H1 (cell line): ENCODE measurements at places on chromosomes 2 and 18.
A peak's percentile ranks its signal among the peaks of the same experiment; 100 is the strongest.

DNA sequence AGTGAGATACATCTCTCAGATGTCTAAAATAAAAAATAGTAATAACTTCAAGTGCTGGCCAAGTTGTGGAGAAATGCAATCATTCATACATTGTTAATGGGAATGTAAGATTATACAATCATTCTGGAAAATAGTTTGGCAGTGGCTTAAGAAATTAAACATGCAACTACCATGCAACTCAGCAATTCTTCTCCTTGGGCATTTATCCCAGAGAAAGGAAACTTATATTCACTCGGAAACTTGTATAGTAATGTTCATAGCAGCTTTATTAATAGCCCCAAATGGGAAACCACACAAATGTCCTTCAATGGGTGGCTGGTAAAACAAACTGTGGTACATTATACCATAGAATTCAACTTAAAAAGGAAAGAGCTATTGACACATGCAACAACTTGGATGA lies 274.0 kb upstream of the SPRED2 start:
- H3K4me3 ChIP-seq = no peak overlapping the region
- no peak for DNase-seq
- H3K36me3 ChIP-seq = no peaks in the 10 kb centered on the region
- no peaks in the 10 kb centered on the region for H3K27me3 ChIP-seq

DNA sequence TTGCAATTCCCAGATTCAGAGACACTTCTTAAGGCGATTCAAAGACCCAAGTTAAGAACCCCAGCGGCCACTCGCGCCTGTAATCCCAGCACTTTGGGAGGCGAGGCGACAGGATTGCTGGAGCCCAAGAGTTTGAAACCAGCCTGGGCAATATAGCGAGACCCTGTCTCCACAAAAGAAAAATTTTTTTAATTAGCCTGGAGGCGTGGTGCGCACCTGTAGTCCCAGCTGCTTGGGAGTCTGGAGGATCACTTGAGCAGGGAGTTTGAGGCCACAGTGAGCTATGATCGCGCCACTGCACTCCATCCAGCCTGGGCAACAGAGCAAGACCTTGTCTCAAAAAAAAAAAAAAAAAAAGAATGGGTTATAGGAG lies 585 bp upstream of the ANAPC1 start:
- H3K36me3 ChIP-seq = no peaks in the 10 kb centered on the region
- H3K4me3 ChIP-seq = peak overlapping the region; percentile 92

GRCh38 chr2:45404807-45405297 lies 206.2 kb downstream of the SRBD1 start:
- no peaks in the 10 kb centered on the region; the same call in 1 of the 2 replicates for H3K36me3 ChIP-seq
- H3K4me3 ChIP-seq = no peak overlapping the region
- no peak overlapping the region for H3K27ac ChIP-seq
- DNase-seq = no peak
- H3K4me1 ChIP-seq = peaks cover 5% of the 10 kb centered on the region; the same call in 1 of the 2 replicates
- H3K27me3 ChIP-seq = no peaks in the 10 kb centered on the region

DNA sequence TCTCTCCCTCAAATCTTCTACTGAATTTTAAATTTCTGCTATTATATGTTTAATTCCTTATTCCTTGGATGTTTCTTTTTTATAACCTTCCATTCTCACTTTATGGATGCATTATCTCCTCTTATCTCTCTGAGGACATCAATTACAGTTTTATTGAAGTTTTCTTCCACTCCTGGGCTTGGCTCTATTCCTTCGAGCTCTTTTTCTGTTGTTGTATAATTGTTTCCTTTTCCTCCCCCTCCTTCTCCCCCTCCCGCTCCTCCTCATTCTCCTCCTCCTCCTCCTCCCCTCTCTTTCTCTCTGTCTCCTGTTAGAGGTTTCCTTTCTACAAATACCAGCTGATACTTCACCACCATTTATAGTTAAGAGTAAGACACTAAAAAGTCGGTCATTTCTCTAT lies 209.8 kb downstream of the ZBTB7C start:
- DNase-seq = no peak
- no peak overlapping the region for H3K27ac ChIP-seq
- H3K27me3 ChIP-seq = no peaks in the 10 kb centered on the region
- H3K4me1 ChIP-seq = no peaks in the 10 kb centered on the region

GRCh38 chr18:41553716-41554115 lies 401.3 kb upstream of the PIK3C3 start:
- no peaks in the 10 kb centered on the region for H3K4me1 ChIP-seq
- no peaks in the 10 kb centered on the region for H3K36me3 ChIP-seq
- H3K4me3 ChIP-seq = no peak overlapping the region
- H3K27ac ChIP-seq = no peak overlapping the region

DNA sequence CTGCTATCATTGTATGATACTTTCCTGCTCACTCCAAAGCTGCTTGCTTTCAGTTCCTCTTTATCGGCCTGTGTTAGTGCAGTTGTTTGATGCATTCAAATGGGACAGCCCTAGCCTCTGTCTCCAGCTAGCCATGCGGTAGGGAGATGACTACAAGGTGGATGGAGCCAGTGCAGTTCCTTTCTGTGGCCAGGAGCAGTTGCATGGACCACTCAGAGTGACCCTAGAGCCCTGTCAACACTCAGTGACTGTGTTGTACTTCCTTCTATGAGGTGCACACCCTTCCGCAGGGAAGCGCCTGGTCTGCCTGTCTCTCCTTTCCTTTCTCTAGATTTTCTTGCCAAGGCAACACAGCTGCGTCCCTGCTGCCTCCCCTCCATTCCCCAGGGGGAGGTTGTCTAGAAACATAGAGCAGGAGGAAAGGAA lies 33.8 kb downstream of the KCNS3 start:
- H3K27ac ChIP-seq = no peak overlapping the region
- H3K27me3 ChIP-seq = no peaks in the 10 kb centered on the region
- no peaks in the 10 kb centered on the region for H3K36me3 ChIP-seq
- H3K4me3 ChIP-seq = no peak overlapping the region
- DNase-seq = no peak

- no peak for DNase-seq
- no peak overlapping the region for H3K4me3 ChIP-seq
- no peaks in the 10 kb centered on the region for H3K4me1 ChIP-seq
- H3K27ac ChIP-seq = no peak overlapping the region
Measured at GRCh38 chr2:37616677-37617005, 54.8 kb downstream of the CDC42EP3 start.

DNA sequence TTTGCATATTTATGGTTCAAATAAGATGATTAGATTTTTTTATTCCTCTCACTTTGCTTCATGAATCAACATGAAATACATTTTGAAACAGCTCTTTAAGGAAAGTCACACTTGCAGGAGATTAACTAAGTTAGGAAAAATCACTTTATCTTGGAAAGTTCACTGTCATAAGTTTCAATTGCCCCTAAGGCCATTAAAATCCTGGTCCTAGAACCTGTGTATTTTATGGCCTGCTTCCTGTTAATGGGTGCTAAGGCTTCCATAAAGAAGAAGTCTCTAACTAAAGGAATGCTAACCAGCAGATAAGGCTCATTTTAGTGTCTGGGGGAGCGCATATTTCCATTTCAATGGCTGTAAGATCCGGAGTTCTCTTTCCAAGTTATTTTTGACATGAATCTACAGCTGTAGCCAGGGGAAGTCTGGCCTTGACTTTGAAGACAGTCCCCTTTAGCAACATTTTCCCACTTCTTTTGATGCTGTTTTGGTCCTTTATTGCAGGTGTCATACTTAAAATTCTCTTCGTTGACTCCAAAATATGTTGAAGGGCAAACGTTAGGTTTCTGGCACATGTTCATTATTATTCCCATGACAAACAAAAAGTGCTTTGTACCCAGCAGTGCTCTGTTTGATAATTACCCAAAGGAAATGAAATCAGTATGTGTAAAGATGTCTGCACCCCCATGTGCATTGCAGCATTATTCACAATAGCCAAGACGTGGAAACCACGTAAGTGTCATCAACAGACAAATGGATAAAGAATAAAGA lies 34.4 kb upstream of the SH3BP4 start:
- H3K36me3 ChIP-seq = no peaks in the 10 kb centered on the region
- H3K27me3 ChIP-seq = no peaks in the 10 kb centered on the region
- DNase-seq = no peak
- no peak overlapping the region for H3K27ac ChIP-seq
- peaks cover 2% of the 10 kb centered on the region for H3K4me1 ChIP-seq

DNA sequence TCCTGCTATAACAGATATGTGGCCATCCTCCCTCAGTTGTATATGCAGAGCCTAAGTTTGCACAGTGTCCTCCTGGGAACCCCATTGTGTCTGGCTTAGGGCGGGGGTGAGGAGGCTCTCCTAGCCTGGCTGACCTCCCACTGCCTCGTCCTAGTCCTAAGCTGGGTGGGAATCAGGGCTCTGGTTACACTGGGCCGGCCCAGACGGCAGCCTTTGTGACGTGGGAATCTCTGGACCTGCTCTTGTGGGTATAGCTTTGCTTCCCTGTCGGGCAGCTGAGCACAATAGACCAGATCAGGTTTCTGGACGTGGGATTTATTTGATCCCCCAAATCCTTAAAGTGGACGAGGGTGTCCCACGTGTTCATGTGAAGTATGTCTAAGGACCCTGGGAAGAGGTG lies 2.9 kb downstream of the ACKR3 start:
- no peak for DNase-seq
- peaks cover 12% of the 10 kb centered on the region for H3K27me3 ChIP-seq
- no peak overlapping the region for H3K27ac ChIP-seq
- H3K4me1 ChIP-seq = peaks cover 33% of the 10 kb centered on the region
- H3K36me3 ChIP-seq = no peaks in the 10 kb centered on the region

DNA sequence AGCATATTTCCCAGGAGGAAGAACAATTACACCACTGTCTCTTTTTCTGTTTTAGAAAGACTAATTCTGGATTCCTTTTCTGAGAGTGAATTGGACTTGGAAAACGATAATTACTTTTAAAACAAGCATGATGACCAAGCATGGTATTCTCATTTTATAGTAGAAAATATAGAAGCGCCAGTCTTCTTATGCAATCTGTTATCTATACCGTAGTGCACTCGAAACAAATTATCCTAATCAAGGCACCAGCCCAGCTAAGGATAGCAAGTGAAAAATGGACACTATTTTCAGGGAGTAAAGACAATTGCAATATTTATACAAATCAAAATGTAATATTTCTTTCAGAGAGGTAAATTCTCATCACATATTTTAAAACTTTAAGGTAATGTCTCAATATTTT lies 892.1 kb upstream of the POU3F3 start:
- DNase-seq = no peak
- H3K36me3 ChIP-seq = no peaks in the 10 kb centered on the region
- no peaks in the 10 kb centered on the region for H3K27me3 ChIP-seq
- no peaks in the 10 kb centered on the region for H3K4me1 ChIP-seq

- no peak for DNase-seq
- peaks cover 7% of the 10 kb centered on the region; the same call in 1 of the 2 replicates for H3K4me1 ChIP-seq
- no peaks in the 10 kb centered on the region for H3K36me3 ChIP-seq
- no peaks in the 10 kb centered on the region for H3K27me3 ChIP-seq
- no peak overlapping the region for H3K27ac ChIP-seq
Measured at GRCh38 chr2:207285473-207285815, 119.7 kb upstream of the KLF7 start.

- H3K4me3 ChIP-seq = no peak overlapping the region
- no peak for DNase-seq
- no peak overlapping the region for H3K27ac ChIP-seq
- no peaks in the 10 kb centered on the region for H3K36me3 ChIP-seq
- H3K4me1 ChIP-seq = no peaks in the 10 kb centered on the region
- H3K27me3 ChIP-seq = no peaks in the 10 kb centered on the region
Measured at GRCh38 chr2:177547122-177547521, 154.5 kb downstream of the AGPS start.

- H3K27me3 ChIP-seq = no peaks in the 10 kb centered on the region
- no peak overlapping the region for H3K4me3 ChIP-seq
- peaks cover 6% of the 10 kb centered on the region; the same call in 1 of the 2 replicates for H3K36me3 ChIP-seq
- no peak overlapping the region for H3K27ac ChIP-seq
- peaks cover 1% of the 10 kb centered on the region; the same call in 1 of the 2 replicates for H3K4me1 ChIP-seq
Measured at GRCh38 chr18:48673853-48674721, 135.3 kb downstream of the CTIF start.

DNA sequence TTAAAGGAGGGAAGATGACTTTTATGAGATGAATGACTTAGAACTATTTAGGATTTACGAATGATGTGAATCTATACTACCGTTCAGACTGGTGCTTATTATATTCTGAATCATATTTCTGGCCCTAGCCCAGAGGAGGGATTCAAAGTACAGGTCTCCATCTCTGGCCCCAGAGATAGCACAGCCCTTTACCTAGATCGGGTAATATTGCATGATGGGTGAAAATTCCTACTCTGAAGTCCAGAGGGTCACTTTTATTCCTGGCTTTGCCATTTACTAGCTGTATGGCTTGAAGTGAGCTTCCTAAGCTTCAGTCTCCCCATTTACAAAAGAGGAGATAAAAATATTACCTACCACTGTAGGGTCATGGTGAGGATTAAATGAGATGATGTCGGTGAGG lies 135.8 kb upstream of the OSR1 start:
- H3K27me3 ChIP-seq = no peaks in the 10 kb centered on the region
- H3K4me3 ChIP-seq = no peak overlapping the region
- H3K4me1 ChIP-seq = no peaks in the 10 kb centered on the region
- H3K36me3 ChIP-seq = no peaks in the 10 kb centered on the region

DNA sequence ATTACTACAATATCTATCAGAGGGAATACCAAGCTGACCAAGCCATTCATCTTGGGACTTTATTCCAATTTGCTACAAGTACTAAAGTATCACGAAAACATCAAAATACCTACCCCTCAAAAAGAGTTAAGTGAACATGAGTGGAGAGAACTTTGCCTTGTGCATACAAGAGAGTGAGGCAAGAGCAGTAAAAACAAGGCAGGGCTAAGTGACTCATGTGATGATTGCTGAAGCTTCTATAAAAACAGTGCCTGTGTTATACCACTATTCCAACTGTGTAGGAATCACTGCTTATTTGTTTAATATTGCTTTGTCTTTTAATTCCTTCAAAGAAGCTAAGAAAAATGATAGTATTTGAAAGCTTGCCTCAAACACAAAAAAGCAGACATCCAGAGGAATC lies 61.2 kb downstream of the FARSB start:
- H3K4me1 ChIP-seq = no peaks in the 10 kb centered on the region
- no peak overlapping the region for H3K27ac ChIP-seq
- no peak for DNase-seq
- no peak overlapping the region for H3K4me3 ChIP-seq
- no peaks in the 10 kb centered on the region for H3K27me3 ChIP-seq

DNA sequence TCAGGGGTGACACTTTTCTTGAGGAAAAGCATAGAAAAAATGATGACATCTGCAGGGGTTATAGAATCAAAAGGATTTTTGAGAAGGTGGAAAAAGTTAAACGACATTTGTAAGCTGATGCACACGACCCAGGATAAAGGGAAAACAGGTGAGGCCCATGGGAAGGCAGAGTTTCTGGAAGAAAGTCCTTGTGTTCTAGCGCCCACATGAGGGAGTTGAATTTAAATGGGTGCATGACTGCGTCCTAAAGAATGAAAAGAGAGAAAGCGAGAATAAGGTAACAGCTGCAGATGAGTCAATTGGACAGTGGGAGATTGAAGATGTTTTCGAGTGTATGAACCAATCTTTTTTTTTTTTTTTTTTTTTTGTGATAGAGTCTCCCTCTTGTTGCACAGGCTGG lies 158.1 kb downstream of the GALR1 start:
- no peaks in the 10 kb centered on the region for H3K36me3 ChIP-seq
- DNase-seq = no peak
- H3K27ac ChIP-seq = no peak overlapping the region
- no peak overlapping the region for H3K4me3 ChIP-seq

GRCh38 chr2:67388680-67389079 lies 8.5 kb upstream of the ETAA1 start:
- no peaks in the 10 kb centered on the region for H3K36me3 ChIP-seq
- peaks cover 4% of the 10 kb centered on the region for H3K4me1 ChIP-seq
- H3K4me3 ChIP-seq = peak overlapping the region; percentile 2; the same call in 1 of the 2 replicates
- H3K27ac ChIP-seq = no peak overlapping the region; the same call in 1 of the 2 replicates

- DNase-seq = no peak
- H3K27ac ChIP-seq = no peak overlapping the region
- H3K4me3 ChIP-seq = no peak overlapping the region
- H3K27me3 ChIP-seq = no peaks in the 10 kb centered on the region
Measured at GRCh38 chr2:66698576-66699239, 263.8 kb downstream of the MEIS1 start.
